NCI-H1048 (cell line): ENCODE measurements at places on chromosomes 16 and 17.

DNA sequence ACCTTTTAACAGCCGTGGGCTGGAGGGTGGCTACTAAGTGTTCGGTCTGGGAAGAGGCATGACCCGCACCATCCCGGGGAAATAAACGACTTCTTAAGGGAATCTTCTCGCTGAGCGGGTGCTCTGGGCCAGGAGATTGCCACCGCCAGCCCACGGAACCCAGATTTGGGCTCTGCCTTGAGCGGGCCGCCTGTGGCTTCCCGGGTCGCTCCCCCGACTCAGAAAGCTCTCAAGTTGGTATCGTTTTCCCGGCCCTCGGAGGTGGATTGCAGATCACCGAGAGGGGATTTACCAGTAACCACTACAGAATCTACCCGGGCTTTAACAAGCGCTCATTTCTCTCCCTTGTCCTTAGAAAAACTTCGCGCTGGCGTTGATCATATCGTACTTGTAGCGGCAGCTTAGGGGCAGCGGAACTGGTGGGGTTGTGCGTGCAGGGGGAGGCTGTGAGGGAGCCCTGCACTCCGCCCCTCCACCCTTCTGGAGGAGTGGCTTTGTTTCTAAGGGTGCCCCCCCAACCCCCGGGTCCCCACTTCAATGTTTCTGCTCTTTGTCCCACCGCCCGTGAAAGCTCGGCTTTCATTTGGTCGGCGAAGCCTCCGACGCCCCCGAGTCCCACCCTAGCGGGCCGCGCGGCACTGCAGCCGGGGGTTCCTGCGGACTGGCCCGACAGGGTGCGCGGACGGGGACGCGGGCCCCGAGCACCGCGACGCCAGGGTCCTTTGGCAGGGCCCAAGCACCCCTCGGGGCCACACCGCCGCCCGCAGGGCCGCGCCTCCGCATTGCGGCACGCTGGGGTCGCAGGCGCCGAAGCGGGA is 3.6 kb upstream of the CBX4 start:
- no peak for DNase-seq

DNA sequence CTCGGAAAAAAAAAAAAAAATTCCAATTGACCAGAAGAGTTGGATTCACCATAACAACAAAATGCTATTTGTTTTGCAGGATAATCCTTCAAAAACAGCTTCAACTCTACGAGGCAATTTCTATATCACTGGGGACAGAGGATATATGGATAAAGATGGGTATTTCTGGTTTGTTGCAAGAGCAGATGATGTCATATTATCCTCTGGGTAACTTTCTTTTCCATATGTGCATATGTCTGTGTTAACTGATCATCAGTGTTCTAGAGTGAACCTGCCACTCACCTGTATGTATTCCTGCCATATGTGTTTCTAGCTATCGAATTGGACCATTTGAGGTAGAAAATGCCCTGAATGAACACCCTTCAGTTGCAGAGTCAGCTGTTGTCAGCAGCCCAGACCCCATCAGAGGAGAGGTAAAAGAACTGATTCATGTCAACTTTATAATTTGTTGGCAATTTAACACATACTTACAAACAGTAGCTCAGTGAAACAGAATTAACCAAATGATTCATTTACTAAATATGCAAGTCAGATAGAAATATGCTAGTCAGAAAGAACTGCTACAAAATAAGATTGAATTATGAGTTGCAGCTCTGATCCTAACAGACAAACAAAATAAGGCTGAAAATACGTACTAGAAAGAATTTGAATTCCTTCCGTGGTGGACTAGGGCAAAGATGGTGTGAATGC is 14.2 kb downstream of the ERI2 start:
- DNase-seq: no peak

- no peak for DNase-seq
Measured at GRCh38 chr17:81436294-81436849, 41.1 kb downstream of the BAHCC1 start.

DNA sequence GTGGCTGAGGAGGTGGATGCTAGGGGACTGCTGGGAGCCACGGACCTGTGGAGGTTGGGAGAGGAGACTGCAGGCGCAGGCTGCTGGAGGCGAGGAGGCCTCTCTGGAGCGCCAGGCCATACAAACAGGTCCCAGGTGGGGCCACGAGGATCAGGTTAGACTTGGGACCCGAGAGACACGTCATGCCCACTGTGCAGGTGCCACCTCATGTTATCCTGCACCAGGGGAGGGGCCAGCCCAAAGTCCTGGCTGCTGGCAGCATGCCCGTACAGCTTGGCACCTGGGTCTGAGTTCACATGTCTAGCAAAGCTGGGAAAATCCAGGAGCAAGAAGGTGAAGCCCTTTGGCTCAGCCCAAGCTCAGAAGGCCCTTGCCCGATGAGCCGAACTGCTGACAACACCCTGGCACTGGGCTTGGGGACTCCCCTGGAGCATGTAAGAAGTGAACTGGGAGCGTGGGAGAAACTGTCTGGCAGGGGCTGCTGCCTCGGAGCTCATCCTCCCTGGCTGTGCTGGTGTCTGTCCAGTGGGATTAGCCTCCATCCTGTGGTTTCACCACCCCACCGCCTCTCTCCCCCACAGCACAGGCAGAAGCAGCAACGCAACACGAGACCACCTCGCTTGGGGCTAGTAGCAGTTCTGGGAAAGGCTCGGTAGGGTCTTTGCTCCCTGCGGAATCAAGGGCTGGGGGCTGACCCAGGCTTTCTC is 5.3 kb downstream of the ARHGDIA start:
- DNase-seq: no peak

GRCh38 chr16:49250689-49251088 is 30.9 kb downstream of the CBLN1 start:
- DNase-seq: no peak

GRCh38 chr17:29526322-29526721 is 40.5 kb downstream of the ABHD15 start:
- no peak for DNase-seq

DNA sequence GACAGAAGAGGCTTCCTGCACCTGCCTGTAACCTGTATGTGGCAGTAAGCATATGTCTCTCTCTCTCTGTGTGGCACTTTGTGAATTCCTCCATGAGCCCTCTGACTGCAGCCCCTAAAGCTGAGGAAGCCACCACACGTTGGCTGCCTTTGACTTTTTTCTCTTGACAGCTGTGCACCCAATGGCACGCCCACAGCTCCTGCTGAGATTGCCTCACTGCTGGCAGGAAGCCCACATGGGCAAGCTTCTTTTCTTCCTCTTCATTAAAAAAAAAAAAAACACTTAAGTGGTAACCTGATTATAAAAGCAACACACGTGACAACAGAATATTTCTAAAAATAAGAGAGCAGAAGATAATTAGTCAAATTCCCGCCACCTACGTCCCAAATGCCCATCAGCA is 34.0 kb upstream of the PIRT start:
- DNase-seq: no peak

DNA sequence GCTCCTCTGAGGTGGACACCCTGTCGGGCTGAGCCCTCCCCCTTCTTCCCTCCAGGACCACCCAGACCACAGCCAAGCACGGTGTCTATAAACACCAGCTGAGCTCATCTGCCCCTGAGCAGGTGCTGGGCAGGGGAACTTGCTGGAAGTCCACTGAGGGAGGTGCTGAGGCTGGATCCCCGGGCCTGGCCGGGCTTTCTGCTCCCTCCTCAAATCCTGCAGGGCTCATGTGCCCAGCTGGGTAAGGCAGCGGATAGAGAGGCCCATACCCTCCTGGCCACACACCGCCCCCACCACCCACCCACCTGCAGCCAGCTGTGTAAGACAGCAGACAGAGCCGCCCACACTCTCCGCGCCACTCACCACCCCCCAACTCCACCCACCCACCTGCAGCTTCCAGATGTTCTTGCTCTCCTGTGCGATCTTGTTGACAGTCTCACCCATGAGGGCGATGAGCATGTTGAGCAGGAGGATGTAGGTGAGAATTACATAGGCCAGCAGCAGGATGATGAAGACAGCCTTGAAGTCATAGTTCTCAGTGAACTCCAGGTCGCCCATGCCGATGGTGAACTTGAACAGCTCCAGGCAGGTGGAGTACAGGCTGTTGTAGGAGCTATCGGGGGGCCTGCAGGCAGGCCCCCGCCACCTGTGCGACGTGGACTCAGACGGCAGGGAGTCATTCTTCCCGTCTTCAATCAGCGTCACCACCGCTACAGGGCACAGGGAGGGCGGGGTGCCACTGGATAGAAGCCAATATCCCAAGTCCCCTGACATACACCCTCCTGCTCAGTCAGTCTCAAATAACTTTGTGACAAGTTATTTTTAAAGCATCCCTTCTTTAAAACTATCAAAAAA is 15.9 kb upstream of the TRPV3 start:
- no peak for DNase-seq

DNA sequence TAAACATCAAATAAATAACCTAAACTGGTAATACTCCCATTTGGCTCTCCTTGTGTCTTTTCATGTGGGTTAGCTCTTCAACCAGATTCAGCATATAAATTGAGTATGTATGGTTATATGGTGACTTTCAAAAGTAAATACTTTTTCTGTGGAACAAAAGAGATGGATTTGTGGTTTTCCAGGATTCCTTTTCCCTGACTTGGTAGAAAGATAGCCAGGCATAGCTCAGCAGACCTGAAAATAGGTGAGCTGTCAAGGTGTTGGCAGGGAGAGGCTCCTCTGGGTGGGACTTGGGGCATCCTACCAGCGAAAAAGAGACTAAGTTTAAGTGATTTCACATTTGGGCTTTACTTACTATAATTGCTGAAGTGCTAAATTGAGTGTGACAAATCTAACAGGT is 80.3 kb downstream of the FTO start:
- no peak for DNase-seq

DNA sequence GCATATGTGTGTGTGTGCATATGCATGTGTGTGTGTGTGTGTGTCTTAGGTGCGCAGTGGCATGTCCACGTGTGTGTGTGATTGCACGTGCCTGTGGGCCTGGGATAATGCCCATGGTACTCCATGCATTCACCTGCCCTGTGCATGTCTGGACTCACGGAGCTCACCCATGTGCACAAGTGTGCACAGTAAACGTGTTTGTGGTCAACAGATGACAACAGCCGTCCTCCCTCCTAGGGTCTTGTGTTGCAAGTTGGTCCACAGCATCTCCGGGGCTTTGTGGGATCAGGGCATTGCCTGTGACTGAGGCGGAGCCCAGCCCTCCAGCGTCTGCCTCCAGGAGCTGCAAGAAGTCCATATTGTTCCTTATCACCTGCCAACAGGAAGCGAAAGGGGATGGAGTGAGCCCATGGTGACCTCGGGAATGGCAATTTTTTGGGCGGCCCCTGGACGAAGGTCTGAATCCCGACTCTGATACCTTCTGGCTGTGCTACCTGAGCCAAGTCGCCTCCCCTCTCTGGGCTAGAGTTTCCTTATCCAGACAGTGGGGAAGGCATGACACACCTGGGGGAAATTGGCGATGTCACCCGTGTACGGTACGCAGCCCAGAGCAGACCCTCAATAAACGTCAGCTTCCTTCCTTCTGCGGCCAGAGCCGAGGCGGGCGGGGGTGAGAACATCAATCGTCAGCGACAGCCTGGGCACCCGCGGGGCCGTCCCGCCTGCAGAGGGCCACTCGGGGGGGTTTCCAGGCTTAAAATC is 47.6 kb downstream of the IL21R start:
- no peak for DNase-seq

DNA sequence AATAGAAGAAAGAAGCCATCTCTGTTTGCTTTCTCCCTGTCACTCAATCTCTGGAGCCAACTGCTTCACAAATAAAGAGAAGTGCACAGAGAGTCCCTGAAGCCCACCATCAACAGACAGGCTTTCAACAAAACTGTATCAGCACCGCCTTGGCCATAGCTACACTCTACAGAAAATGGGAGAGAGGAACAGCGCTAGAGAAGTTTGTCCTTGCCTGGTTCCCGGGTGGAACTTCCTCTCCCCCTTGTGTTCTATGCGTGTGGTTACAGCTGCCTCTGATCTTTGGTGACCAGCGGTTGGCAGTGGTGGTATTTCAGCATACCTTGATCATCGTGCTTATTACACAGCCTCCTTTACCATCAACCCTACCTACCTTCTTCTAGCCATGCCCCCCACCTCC is 91.4 kb upstream of the CCL2 start:
- DNase-seq: no peak

GRCh38 chr17:48745381-48746275 is 17.1 kb upstream of the HOXB13 start:
- no peak for DNase-seq

DNA sequence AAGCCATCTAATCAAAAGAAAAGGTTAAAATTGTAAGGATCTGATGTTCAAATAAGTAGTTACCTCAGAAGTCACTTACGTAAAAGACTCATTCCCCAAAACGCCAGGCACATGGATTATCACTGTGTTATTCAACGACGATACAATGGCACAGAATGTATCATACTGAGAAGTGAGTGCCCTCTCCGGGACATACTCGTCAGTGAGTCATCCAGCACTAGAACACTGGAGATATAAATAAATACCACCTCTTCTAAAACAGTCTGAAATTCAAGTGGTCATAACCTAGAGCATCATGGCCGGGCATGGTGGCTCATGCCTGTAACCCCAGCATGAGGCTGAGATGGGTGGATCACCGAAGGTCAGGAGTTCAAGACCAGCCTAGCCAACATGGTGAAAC is 24.9 kb downstream of the USP31 start:
- no peak for DNase-seq

GRCh38 chr17:42780851-42781638 is 635 bp downstream of the WNK4 start:
- DNase-seq: no peak

- no peak for DNase-seq
Measured at GRCh38 chr16:56861092-56861610, 3.9 kb upstream of the SLC12A3 start.

GRCh38 chr16:72094266-72094610 is 591 bp downstream of the DHX38 start:
- DNase-seq: no peak

DNA sequence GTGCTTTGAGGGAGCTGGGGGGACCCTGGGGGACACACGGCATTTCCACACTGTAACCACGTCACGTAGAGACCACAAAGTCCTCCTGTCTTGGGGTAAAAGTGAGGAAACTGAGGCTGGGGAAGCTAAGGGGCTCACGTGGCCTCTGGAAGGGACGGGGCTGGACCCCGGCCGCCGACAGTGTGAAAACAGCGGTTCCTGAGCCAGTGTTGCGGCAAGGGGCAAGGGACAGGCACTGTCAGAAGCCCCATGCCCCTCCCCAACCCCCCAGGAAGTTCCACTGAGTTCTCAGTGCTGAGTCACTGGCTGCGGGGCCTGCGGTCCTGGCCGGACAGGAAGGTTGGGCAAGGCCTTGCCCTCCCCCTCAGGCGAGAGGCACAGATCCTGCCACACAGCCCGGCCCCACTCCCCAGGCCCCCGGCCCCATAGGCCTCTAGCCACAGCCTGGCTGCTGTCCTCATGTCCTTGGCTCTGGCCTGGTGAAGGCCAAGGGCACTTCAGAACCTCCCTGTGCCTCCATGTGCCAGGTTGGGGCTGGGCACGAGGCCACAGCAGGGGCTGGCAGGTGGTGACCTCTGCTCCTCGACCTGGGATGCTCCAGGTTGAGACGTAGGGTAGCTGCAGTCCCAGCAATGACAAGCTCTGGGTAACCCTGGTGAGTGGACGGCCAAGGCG is 5.0 kb upstream of the CCDC57 start:
- no peak for DNase-seq

GRCh38 chr16:3026003-3026378 is 2.2 kb downstream of the THOC6 start:
- DNase-seq: no peak

- peak; percentile 58 for DNase-seq
Measured at GRCh38 chr16:69726313-69727060, at the start of gene NQO1. TSS of gene NQO1 (minus strand) at chr16:69726560. CDS start at chr16:69726439, 121 bp downstream.

- DNase-seq: no peak
Measured at GRCh38 chr16:24538756-24539294, 541 bp upstream of the RBBP6 start.
